ENCODE measurements at places on chromosomes 3 and 15.

DNA sequence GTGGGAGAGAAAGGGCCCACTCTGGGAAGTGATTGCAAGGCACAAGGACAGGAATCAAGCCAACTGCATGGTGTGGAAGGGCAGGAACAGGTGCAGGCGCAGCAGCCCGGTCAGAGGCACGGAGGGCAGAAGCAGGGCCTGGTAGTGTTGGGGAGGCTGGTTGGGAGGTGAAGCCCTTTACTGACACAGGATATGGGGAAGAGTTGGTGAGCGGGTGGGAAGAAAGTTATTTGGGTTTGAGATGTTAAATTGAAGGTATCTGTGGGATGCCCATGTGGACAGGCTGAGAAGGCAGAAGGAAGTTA lies 83.6 kb upstream of the ABHD2 start:
- DNase-seq, result no peak

DNA sequence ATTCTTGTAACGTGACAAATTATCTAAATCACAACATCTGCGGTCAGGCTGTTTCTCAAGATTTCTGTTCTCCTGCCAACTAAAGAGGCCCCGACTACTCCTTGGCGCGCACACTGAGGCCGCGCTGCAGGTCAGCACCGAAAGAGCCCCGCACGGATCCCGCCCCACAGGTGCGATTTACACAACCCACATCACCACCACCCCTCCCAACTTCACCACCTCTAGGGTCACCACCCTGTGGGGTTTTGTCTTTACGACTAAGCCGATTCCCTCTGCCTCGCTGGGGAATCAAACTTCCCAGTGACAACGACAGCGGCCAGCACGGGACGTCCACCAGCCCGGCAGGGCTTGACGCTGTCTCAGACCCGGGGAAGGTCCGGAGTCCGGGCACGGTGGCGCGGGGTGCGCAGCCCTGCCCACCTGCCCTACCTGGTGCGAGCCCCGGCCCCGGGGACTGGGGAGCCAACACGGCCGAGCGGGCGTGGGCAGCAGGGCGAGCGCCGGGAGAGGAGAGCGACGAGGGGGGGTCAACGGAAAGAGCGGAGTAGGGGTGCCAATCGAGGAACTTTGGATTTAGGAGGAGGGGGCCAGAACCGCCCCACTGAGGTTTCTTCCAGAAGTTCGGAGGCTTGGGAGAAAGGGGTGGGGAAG lies 764 bp downstream of the UACA start:
- DNase-seq, result peak; percentile 57

DNA sequence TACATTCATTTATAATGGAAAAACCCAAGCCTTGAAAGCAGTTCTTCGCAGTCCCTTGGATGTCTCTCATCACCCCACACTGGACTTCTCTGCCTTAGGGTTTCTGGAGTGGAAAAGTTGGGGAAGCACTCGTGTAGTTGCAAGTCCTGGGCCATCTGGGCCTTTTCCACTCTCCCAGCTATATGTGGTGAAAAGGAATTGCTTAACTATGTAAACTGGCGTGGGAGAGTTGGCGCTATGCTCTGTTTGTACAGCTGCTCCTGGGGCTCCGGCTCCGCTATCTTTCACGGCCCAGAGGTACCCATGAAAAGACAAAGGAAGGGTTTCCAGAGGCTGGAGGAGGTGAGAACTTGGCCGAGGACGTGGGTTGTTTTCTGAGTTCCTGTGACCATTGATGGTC lies 81.1 kb upstream of the MYZAP start:
- DNase-seq, result no peak

GRCh38 chr3:151793636-151794035 lies 20.3 kb upstream of the AADAC start:
- no peak for DNase-seq

- DNase-seq, result no peak
Observed at GRCh38 chr15:67304778-67305177, 50.2 kb downstream of the IQCH start.
